ENCODE measurements at places on chromosomes 1 and 21.
A peak's percentile ranks its signal among the peaks of the same experiment; 100 is the strongest.

GRCh38 chr1:245956225-245956624 is 550.9 kb downstream of the SMYD3 start:
- ATAC-seq, result no peak

- ATAC-seq, result no peak
These were observed 218.1 kb upstream of the PKN2 start for GRCh38 chr1:88466011-88466410.

GRCh38 chr1:100053727-100054126 is 79.0 kb downstream of the SASS6 start:
- ATAC-seq, result no peak

DNA sequence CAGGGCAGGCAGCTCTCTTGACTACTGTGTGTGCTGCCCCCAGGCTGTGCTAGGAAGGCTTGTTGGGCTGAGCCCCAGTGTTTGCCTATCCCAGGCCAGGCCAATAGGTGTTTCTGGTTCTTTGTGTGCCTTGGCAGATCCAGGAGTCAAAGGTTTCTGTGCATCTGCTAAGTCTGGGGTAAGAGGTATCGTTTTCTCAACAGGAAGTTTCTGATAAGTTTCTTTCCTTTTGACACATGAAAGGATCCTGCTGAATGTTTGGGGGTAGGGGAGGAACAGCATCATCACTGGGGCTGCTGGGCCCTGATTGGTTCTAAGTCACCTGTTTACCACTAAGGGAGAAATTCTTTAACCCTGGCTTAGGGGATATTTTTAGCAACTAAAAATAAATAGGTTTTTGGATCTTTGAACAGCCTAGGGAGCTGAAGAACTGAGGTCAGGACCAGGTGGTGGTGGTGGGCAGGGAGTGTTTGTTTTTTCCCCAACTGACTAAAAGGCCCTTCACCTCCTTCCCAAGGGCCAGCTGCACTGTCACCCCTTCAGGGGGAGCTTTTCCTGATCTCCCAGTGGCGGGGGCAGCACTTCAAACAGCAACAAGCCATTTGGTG is 85.1 kb downstream of the KCNN3 start:
- peak; percentile 60 for ATAC-seq

- ATAC-seq, result peak; percentile 50
These were observed 30.8 kb upstream of the PTGFRN start for GRCh38 chr1:116878804-116879477.

- peak; percentile 52 for ATAC-seq
These were observed 94.7 kb downstream of the LIPI start for GRCh38 chr21:14116080-14116481.

- no peak for ATAC-seq
These were observed 522 bp downstream of the SLC45A1 start for GRCh38 chr1:8318436-8318835.

DNA sequence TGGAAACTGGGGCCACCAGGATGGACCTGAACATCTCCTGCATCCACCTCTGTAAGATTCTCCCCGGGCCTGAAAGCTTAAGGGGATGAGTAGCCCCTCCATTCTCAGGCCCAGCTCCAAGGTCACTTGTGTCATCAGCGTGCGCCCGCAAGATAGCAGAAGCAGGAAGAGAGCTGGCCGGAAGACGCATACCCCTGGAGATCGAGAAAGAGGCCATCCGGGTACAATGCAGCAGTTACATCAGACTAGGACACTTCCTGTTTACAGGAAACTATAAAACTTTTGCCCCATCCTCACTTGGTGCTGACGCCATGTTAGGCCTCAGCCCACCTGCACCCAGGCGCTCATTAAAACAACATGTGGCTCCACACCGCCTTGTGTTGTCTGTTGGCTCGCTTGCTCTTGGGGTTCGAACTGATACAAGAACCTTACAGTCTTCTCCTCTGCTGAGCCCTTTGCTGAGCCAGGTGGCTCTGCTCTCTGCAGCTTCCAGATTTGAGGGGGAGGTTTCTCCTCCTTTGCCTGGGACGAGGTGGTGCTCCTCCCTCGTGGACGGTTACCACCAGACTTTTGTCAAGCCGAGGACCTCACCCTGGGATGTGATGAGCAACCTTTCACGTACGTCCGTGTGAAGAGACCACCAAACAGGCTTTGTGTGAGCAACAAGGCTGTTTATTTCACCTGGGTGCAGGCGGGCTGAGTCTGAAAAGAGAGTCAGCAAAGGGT is 277.5 kb upstream of the C1orf174 start:
- no peak for ATAC-seq
